ENCODE measurements at places on chromosomes 1 and 21.

- DNase-seq = no peak
These were observed 783.1 kb downstream of the MRPL39 start for GRCh38 chr21:24824209-24824608.

- DNase-seq = no peak
These were observed 8.0 kb upstream of the OR2M3 start for GRCh38 chr1:248189026-248189425.

- DNase-seq = no peak
These were observed 871 bp downstream of the PLA2G2F start for GRCh38 chr1:20139776-20140612.

DNA sequence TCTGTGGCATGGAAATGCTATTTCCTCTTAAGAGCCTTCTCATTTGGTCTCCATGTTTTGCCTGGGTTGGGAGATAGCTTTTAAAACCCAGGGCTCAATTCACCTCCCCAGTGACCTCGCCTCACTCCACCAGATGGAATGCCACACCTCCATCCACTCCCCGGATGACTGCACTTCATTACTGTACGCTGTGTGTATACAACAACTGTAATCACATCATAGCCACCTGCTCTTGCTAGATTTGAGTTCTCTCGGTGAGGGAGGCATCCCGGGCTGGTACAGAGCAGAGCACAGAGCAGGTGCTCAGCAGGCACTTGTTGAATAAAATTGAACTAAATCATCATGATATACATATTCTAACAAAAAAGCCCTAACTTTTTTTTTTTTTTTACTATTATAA lies 26.0 kb downstream of the SDE2 start:
- no peak for DNase-seq

DNA sequence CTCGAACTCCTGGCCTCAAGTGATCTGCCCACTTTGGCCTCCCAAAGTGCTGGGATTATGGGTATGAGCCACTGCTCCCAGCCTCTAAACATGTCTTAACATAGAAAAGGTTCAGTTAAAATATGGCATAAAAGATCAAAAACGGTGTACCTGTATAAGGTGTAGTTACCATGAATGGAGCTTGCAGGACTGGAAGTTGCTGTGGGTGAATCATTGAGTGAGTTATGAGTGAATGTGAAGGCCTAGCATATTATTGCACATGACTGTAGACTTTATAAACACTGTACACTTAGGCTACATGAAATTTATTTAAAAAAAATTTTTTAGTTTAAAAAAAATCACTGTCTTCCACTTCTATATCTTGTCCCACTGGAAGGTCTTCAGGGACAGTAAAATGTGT lies 15.7 kb downstream of the ABCD3 start:
- DNase-seq = no peak

DNA sequence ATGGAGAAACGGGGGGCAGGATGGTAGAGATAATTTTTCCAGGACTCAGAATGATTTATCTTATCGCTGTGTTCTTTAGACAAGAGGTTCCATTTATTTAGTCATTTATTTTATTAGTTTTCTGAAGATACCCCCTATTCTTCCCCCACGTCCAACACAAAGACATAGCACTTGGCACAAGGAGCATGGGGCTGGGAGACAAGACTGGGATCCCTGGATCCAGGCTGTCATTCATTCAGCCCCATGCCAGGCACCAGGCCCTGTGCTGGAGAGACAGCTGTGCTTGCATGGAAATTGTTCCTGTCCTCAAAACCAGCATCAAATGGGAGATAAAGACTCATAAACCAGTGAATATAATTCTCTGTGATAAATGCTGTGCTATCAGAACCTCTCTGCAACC lies 27.1 kb upstream of the PLXNA2 start:
- DNase-seq = no peak

GRCh38 chr1:115527746-115528145 lies 114.0 kb upstream of the VANGL1 start:
- no peak for DNase-seq

- no peak for DNase-seq
These were observed 61.6 kb downstream of the SMYD3 start for GRCh38 chr1:246445503-246445902.

GRCh38 chr1:43622901-43623780 lies 26.8 kb upstream of the KDM4A start:
- DNase-seq = no peak

DNA sequence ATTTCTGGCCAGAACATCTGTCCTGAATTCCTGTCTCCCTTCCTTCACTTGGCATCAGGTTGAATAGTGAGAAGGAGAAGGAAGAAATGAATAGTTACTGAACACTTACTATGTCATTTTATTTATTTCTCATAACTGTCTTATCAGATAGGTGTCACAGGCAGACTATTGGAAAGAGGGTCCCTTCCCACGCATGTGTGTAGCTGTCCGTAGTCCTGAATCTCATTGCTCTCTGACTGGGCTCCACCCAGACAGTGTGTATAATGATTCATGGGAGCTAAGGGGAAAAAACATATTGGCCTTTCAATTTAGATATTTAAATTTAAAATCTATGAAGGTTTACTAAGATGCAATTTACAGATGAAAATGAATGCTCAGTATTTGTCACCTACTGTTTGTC lies 86.1 kb downstream of the OMA1 start:
- DNase-seq = no peak

- DNase-seq = no peak
These were observed 4.9 kb upstream of the LAD1 start for GRCh38 chr1:201404055-201404454.

DNA sequence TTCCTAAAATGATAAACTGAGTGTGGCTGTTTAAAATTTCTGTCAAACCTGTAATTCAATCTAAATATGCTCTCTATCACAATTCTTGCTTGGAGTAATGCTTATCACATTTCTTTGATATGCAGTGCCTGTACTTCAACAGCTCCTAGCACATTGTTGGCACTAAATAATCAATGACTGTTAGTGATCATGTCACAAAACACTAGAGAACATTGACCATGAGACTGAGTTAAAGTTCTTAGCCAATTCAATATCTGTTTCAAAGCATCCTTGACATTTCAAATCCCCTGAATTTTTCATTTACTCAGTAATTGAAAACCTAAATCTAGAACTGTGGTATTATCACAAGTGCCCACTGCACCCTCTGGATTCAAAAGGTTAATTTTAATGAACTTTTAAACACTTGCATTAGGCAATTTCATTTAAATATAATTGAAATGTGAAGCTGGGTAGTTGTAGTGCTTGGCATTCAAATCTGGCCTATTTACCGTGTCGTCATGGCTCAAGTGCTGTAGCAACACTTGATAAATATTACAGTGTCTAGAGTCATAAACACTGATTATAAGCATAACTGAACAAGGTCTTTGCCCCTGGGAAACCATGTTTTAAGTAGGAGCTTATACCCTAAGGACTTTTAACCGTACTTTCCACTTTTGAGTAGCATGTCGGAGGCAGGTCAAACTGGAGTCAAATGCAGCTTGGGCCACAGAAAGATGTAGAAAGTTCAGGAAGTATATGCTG lies 143.6 kb downstream of the LRRC7 start:
- DNase-seq = no peak

DNA sequence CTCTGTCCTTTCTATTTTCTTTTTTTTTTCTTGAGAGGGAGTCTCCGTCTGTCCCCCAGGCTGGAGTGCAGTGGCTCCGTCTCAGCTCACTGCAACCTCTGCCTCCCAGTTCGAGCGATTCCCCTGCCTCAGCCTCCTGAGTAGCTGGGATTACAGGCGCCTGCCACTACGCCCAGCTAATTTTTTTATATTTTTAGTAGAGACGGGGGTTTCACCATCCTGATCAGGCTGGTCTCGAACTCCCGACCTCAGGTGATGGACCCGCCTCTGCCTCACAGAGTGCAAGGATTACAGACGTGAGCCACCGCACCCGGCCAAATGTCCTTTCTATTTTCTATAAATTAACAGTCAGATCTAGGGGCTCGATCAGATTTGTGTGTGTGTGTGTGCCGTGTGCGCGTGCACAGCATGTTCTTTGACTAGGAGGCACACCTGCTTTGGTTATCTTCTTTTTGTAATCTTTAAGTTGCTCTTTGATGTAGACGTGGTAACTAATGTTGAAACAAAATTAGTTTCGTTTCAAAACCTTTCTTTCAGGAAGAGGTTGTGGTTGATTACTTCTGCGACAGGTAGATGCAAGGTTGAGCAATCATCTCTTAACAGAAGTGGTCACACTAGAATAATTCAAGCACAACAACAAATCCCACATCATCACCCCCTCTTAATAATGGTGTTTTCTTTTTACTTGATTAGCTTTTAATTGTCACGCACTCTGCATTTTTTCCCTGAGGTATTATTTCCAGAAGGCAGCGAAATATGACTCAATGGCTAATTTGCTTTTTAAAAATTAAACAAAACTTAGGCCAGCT lies 779 bp upstream of the DEGS1 start:
- peak; percentile 48 for DNase-seq

DNA sequence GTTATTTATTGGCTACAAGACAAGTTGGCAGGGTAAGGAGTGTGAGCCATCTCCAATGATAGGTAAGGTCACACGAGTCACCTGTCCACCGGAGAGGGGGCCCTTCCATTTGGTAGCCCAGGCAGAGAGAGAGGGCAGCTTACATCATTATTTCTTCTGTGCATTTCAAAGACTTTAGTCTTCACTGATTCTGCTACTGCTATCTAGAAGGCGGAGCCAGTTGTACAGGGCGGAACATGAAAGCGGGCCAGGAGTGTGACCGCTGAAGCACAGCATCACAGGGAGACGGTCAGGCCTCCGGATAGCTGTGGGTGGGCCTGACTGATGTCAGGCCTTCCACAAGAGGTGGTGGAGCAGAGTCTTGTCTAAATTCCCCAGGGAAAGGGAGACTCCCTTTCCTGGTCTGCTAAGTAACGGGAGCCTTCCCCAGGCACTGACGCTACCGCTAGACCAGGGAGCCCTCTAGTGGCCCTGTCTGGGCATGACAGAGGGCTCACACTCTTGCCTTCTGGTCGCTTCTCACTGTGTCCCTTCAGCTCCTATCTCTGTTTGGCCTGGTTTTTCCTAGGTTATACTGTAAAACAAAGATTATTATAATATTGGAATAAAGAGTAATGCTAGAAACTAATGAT lies 36.7 kb downstream of the ZNF695 start:
- DNase-seq = peak; percentile 48

DNA sequence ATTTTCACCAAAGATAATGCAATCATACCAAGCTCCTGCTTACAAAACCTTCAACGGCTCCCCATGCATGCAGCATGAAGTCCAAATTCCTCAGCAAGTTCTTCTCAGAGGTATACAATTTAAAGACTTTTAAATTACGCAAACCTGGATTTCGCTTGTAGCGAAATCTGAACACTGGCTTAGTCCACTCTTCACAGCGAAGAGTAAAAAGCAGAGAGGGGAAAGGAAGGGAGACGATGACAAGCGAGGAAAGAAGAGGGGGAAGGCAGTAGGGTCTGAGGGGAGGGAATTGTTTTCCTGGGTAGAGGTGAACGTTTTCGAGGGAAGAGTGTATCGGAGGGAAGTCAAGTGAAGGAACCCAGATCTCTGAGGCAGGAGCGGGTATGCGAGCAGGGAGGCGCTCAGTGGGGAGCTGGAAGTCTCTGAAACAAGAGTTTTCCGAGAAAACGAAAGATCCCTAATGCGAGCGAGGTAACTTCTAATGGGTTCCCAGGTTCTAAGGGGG lies 790 bp downstream of the TESK2 start:
- DNase-seq = no peak

- DNase-seq = no peak
These were observed 2.2 kb downstream of the FASLG start for GRCh38 chr1:172661107-172661506.

DNA sequence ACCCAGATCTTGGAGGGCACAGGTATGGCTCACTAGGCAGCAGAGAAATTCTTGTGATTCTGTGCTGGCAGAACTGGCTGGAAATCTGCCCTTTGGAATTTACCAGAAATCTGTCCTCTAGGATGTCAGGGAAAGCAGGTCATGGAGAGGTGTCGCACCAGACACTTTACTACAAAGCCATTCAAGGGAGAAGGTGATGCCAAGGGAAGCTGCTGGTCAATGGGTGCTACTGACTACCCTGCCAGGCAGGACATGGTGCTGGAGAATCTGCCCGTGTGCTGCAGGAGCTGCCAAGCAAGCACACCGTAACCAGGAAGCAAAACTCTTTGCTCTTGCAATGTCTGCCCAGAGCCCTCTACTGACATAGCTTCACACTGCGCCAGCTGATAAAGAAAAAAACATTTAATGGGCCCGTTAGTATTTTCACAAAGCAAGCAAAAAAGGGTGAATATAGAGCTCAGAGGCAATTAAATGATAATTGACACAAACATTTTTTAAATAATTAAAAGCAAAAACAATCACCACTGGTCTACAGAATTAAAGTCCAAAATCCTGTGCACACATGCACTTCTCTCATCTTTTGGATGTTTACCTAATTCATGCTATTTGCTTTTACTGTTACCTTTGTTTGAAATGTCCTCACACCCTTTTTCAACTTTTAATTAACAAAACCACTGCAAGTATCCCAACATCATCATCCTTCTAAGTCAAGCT lies 7.2 kb upstream of the FBXO28 start:
- no peak for DNase-seq

DNA sequence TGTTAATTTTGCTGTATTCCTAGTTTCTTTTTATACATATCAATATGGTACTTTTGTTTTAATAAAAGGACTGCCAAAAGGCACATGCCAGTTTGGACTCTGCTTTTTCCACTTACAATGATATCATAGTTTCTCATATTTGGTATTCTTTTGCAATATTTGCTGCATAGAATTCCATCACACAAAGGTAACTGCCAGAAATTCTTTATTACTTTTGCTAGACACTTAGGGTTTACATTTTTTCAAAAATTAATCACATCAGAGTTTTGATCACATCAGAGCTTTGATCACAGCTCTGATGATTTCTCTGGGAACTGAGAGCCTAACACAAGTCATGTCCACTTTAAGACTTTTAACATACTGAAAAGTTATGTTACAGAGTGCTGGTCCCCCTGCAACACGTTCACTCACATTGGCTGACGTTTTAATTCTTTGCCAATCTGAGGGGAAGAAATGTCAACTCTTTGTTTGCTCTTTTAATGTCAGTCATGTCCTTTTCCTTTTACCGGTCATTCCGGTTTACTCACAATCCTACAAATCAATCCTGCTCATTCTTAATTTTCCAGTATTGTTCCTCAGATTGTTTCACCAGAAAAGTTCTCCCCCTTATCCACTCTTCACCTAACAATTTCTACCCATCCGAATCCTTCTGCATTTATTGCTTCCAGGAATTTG lies 1.1 kb upstream of the CD46 start:
- no peak for DNase-seq

GRCh38 chr1:36871146-36871971 lies 163.0 kb downstream of the GRIK3 start:
- no peak for DNase-seq

- DNase-seq = no peak
These were observed 107.0 kb downstream of the NAV1 start for GRCh38 chr1:201645956-201646355.

Measured in stimulated activated CD4-positive, alpha-beta T cell treated with anti-CD3 and anti-CD28 coated beads, Interleukin-4, amount 100 ng/mL, for 1 hour (primary cell).